ENCODE measurements at places on chromosomes 2 and 18. TPM values are rescaled to one million over a fixed set of nuclear protein-coding genes. Genes with fewer than 3 reads are reported as not detected.

HOXD4 gene
- total RNA-seq: 0.55 TPM

GRHL1 gene
- total RNA-seq: 1.7 TPM

ITPRIPL1 gene
- total RNA-seq: not detected

ANKRD30B gene
- not detected for total RNA-seq

TUBA3E gene
- total RNA-seq: not detected

OSBPL6 gene
- total RNA-seq: 9.0 TPM

KIAA2012 gene
- not detected for total RNA-seq

TXNDC9 gene
- 43.9 TPM for total RNA-seq

NTSR2 gene
- not detected for total RNA-seq

DNAJC5G gene
- total RNA-seq: not detected

REEP1 gene
- total RNA-seq: 0.57 TPM

STARD6 gene
- total RNA-seq: not detected

CFAP221 gene
- total RNA-seq: 0.34 TPM

BIN1 gene
- total RNA-seq: 26.7 TPM

DYNAP gene
- total RNA-seq: not detected

SERPINB10 gene
- total RNA-seq: 0.22 TPM

SH3RF3 gene
- total RNA-seq: 0.40 TPM

CROCC2 gene
- total RNA-seq: not detected

AGXT gene
- total RNA-seq: not detected

DLX1 gene
- 3.9 TPM for total RNA-seq

Measured in A549 treated with DMSO at 1 μM for 4 hours (cell line).